ENCODE measurements at places on chromosomes 7 and 10.

DNA sequence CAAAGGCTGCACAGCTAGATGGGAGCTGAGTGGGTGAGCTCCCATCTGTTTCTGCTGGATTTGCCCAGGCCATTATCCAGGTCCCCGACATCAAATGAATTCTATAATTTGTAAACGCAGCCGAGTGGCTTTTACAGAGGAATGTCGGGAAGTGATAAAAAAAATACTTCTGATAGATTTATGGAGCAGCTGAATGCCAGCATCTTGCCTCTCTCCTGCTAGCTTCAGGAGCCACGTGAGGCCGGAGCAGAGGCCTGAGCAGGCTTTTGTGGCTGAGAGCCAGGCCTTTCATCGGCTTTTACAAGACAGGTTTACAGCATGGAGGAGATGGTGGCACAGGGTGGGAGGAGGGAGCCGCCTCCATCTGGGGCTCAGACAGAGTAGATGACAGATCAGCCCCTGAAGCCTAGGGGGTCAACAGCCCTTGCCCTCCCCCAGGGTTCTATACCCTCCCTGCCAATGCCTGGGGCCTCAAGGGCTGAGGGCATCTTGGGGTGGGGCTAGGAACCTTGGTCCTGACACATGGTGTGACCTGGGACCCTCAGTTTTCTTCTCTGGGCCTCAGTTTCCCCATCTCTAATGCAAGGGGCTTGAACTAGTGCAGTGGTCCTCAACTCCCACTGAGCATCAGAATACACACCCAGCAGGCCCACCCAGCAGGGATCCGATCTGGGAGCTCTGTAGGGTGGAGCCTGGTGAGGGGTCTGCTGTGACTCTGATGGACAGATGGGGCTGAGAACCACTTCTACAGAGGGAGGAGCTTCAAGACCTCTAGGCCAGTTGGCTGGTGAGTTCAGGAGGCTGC is 44.2 kb upstream of the PCBD1 start:
- DNase-seq = no peak

GRCh38 chr7:155048006-155048405 is 22.1 kb upstream of the HTR5A start:
- DNase-seq = no peak

GRCh38 chr10:49318028-49318427 is 19.1 kb downstream of the C10orf71 start:
- DNase-seq = no peak

DNA sequence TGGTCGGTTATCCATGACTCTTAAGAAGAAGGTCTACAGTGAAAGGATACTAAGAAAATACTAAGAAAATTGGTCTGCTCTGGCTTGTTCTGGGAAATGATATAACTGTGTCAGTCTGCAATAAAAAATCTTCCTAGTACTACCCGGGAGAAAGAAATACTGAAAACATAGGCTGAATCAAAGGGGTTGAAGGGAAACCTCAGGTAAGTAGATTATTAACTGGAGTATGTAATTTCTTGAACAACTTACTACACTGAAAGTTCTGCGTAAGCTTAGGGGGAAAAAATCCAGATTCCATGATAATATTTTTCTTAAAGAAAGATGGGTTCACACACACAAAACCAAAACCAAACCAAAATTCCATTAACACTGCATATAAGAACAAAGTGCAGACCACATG is 143.3 kb downstream of the KMT2E start:
- no peak for DNase-seq

- DNase-seq = no peak
Observed at GRCh38 chr7:132422502-132423111, 153.7 kb downstream of the PLXNA4 start.

GRCh38 chr10:49745756-49746155 is 16.4 kb downstream of the OGDHL start:
- DNase-seq = no peak

DNA sequence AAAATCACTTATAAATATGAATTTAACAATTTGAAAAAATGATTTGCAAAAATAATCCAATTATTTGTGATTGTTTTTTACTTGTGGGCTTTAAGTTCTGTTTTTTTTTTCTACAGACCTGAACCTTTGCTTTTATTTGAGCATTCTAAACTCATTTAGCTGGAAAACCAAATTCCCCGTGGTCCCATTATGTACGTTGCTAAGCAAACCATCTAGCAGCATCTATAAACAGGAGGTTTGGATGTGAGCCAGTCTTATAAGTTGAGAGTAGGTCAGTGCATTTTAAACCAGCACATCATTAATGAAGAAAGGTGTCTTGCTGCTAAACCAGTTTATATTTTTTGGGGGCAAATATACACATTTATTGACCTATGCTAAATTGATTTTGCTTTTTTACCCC is 77.3 kb downstream of the LRRN3 start:
- no peak for DNase-seq

- DNase-seq = no peak
Observed at GRCh38 chr7:45698303-45699014, 124.3 kb downstream of the ADCY1 start.

DNA sequence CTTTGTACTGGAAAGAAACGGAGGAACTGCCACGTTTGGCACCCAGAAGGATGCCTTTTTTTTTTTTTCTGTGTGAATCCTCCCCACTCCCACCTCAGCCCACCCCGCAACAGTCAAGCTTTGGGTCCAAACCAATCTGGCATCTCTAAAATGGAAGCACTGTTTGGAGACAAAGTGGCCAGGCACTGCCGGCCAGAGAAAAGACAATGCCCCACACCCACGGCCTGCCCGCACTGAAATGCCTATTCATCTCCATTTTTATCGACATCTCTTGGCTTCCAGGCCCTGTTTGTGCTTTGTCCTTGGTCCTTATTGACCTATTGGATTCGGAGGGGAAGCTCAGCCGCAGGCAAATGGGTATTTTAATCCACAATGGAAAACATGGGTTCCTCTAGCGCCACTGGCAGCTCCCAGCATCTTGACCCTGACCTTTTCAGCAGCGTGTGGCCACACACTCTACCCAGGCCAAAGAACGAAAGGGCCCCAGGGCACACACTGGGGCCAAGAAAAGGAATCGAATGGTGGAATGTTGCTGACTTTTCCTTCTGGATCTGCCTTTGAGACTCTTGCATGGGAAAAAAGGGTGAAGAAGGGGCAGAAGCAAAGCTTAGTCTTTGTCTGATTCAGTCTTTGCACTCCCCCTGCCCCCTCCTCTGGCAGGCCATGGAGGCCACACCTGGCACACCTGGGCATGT is 162.6 kb upstream of the CDCA7L start:
- DNase-seq = no peak

DNA sequence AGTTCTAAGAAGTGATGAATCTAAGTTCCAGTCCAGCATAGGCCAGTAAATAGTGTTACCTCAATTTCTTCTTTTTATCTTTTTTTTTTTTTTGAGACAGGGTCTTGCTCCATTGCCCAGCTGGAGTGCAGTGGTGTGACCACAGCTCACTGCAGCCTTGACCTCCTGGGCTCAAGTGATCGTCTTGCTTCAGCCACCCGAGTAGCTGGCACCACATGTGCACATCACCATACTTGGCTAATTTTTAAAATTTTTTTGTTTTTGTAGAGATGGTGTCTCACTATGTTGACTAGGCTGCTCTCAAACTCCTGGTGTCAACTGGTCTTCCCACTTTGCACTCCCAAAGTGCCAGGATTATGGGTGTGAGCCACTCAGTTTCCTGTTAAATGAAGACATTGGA is 126.6 kb upstream of the LYZL2 start:
- no peak for DNase-seq

DNA sequence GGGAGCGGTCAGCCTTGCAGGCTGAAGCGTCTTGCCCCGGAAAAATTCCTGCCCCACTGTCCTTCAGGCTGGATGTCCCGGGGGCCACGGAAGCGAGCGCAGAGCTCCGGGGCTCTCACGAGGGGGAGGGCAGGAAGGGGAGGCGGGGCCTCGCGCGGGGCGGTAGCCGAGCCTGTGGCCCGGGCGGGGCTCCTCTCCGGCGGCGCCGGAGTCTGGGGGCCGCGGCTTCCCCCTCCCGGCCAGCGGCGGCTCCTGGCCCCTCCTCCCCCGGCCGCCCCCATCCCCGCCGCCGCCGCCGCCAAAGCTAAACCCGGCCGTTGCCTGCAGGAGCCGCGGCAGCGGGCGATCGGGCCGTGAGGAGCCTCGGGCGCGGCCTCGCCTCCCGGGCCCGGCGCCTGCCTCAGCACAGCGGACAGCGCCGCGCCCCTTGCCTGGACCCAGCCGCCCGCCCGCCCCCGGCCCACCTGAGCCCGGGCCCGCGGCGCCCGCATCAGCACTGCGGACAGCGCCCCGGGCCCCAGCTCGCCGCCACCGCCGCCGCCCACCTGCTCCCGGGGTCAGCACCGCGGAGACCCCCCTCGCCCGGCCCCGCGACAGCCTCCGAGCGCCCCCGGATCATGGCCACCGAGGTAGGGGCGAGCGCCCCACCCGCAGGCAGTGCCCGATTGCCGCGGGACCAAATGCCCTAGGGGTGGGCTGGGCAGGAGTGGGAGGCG is at the start of gene GOLGA7B:
TSS of gene GOLGA7B (plus strand) at position 157 of the 716 bp plus-strand sequence. CDS start at position 618, 461 bp downstream.
- no peak for DNase-seq

GRCh38 chr7:156612930-156613329 is 27.6 kb upstream of the RNF32 start:
- DNase-seq = no peak

GRCh38 chr7:20407585-20408466 is 77.1 kb downstream of the ITGB8 start:
- DNase-seq = no peak

Data from SJSA1 (cell line).